ENCODE measurements at places on chromosomes 2 and 18.

- no peak for DNase-seq
Observed at GRCh38 chr2:16623564-16624435, 41.8 kb downstream of the CYRIA start.

DNA sequence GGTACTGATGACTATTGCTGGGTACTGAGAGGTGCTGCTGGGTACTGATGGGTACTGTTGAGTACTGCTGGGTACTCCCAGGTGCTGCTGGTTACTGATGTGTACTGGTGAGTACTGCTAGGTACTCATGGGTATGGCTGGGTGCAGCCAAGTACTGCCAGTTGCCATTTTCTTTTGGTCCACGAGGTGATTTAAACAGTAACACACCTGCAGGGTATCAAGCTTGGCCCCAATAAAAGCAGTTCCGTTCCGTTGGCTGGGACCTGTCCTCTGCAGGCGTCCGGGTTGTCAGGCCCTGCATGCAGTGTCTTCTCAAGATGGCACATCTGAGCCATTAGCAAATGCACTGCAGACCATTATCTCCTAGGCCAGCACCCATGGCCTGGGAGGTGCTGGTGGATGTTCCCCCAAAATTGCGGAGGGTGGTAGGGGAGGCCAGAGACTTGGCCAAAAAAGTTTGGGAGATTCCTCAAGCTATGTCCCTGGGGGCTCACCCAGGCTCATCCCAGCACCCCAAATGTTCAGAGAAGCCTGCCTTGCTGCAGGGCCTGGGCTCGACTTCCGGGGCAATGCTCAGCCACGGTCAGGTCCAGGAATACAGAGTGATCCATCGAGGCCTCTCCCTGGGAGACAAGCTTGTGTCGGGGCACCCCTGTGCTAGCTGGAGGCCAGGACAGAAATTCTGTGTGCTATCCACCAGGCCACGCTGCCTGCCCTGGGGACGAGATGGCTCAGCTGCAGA is 165.2 kb downstream of the TWIST2 start:
- no peak for DNase-seq

GRCh38 chr2:55351672-55352071 is 68.0 kb downstream of the CCDC88A start:
- no peak for DNase-seq

DNA sequence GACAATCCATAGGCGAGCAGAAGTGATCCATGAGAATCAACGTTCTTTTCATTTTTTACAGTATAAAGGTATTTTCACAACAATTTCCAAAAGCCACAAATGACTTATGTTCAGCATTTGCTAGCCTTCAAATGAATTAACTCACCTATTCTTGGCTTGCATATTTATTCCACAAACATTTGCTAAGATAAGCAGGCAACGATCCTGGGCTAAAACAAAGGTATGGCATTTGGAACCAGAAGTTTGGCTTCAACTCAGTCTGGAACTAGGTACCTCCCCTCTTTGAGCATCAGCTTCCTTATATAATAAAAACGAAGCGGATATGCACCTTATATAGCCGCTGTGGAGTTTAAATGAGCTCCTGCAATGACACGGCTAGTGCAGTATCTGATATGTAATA is 20.5 kb downstream of the CYRIA start:
- DNase-seq, result no peak

GRCh38 chr18:77851802-77852201 is 602.2 kb downstream of the GALR1 start:
- DNase-seq, result no peak

GRCh38 chr2:165126244-165126643 is 77.6 kb downstream of the SCN3A start:
- DNase-seq, result no peak

GRCh38 chr2:192166946-192167345 is 27.8 kb downstream of the TMEFF2 start:
- no peak for DNase-seq

DNA sequence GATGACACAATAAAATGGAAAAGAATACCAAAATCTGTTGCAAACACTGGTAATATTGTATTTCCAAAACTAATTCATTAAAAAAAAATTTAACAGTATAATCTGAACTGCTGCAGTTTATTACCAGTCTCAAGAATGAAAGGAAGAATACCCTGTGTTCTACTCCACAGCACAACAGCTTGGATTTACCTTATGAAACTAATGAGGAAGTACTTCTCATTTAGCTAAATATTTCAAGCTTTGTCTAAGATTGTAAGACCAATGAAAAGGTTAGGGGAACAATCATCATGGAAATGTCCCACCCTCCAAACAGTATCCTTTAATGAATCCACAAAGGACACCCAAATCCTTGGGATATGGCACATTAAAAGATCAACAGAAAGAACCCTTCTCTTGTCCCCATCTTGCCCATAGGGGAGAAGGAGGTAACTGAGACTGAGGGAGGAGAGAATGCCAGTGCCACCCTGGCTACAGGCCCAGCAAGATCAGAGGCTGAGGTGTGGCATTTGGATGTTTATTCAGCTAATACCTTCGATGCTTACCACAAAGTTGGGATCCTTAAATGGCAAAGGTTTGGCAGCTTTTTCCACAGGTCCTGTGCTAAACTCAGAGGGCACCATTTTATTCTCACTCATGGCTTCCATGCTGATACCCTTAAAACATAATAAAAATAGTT is 17.7 kb downstream of the INO80C start:
- DNase-seq, result no peak

DNA sequence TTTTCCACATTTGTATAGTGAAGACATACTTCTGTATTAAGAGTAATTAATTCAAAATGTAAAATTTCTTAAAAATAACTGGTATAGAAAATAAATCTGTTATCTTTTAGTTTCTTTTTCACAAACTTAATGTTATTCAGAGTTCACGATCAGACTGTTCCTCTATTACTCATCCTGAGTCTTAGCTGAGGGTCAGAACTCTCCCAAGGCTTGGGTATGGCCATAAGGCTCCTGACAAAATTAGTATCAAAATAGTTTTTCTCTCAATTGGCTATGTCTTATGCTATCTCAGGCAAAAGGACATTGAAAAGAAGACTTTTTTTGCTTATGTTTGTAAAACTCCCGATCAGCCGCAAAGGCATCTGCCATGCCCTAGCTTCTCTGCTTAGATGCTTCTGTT is 56.1 kb upstream of the NAB1 start:
- no peak for DNase-seq

GRCh38 chr2:42823744-42824453 is 31.5 kb upstream of the HAAO start:
- DNase-seq, result no peak

GRCh38 chr2:1655461-1655860 is 88.9 kb downstream of the PXDN start:
- DNase-seq, result no peak

DNA sequence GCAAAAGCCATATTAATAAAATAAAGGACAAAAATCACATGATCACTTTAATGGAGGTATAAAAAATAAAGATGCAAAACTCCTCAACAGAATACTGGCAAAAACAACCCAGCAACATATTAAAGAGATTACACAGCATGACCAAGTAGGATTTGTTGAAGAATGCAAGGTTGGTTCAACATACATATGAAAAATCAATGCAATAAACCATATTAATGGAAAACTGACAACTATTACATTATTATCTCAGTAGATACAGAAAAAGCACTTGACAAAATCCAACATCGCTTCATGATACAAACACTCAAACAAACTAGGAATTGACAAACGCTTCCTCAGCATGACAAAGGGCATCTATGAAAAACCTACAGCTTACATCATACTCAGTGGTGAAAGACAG is 76.7 kb downstream of the CRACDL start:
- DNase-seq, result no peak

GRCh38 chr2:21928292-21928691 is 804.5 kb downstream of the TDRD15 start:
- no peak for DNase-seq

DNA sequence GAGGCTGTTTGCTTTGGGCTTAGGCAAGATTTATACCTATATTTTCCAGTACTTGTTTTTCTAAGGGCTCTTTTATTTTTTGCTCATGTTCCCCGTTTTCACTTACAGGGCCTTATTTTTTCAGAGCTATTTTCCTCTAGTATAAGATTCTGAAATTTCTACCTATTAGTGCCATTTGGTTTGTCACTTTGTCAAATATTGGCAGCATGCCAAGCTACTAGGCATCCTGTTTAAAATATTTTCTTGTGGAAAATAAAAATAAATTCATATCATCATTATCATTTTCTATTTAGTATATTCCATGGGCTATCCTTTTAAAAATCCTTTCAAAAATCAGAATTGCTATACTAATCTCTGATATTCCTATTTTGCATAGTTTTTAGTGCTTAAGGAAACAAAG is 64.8 kb upstream of the CHST9 start:
- DNase-seq, result no peak

DNA sequence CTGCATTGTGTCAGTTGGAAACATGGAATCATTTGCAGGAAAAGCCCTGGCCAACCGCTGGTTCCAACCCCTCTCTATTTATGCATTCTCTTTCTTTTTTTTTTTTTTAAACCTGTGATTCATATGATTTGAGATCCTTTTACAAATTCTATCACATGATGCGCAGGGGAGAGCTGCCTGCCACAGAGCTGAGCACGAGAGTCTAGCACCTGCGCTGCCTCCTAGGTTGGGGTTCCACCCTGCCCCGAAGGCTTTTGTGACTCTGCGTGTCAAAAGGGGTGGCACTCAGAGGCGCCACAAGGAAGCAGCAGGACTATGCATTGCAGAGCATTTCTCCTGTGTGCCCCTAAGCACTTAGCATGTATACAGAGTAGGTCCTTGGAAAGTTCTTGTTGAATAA is 17.3 kb upstream of the ESPNL start:
- DNase-seq, result no peak

DNA sequence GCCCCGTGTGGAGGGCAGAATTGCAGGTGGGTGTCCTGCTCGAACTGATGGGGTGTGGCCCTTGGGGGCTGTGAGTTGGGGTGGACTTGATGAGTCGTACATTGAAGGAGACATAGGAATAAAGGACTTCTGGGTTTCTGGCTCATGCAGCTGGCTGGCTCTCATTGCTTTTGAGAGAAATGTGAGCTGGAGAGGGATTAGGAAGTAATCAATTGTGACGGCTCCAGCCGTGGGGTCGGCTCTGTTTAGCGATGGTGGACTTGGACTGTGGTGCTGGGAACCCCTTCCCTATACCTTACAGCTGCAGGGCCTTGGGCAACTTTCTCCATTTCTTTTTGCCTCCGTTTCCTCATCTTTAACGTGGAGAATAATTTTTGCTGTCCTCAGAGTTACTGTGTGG is 9.2 kb downstream of the IMPA2 start:
- DNase-seq, result no peak

DNA sequence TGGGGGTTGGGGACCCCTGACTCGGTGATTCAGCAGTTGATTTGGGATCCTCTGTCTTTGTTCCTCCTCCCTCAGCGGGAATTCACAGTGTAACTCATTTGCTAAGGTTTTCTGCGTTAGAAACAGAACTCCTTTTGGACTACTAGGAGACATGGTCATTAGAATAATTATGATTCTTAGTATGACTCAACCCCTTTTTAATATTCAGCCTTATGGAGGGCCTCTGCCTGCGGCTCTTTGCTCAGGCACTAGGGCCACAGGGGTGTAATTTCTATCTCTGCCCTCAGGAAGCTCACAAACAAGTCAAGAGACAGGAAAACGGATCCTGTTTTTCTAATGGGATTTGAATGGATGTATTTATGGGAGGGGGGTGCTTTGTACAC is 117.4 kb downstream of the SPTBN1 start:
- no peak for DNase-seq

DNA sequence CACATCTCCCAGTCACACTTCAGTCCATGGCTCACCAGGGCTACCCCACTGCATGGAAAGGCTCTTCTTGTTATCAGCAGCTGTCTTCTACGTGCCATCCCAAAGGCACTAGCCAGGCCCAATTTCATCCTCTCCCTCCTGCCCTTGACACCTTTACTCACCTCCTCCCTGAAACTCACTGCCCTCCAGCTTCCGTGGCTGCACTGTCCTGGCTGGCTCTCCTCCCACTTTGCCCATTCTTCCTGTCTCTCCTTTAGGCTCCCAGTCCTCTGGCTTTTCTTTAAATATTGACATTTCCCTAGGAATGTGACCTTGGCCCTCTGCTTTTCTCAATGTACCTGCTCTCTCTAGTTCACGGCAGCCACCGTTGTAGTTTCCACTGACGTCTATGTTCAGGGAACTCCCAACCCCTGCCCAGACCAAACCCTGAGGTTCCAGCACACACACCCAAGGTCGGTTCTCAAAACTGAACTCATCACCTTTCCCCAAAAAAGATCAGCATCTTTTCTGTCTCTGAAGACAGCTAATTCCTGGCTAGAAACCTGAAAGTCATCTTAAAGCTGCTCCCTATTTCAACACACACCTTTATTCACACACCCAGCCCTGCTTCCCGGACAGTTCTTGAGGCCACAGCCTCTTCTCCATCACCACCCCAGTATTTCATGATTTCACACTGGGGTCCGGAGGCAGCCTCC is 36.7 kb downstream of the WDFY1 start:
- DNase-seq, result no peak

GRCh38 chr2:7384773-7385349 is 467.6 kb downstream of the RNF144A start:
- no peak for DNase-seq
